ENCODE measurements at places on chromosomes 2 and 18. TPM values are rescaled to one million over a fixed set of nuclear protein-coding genes. Genes with fewer than 3 reads are reported as not detected.

DNA sequence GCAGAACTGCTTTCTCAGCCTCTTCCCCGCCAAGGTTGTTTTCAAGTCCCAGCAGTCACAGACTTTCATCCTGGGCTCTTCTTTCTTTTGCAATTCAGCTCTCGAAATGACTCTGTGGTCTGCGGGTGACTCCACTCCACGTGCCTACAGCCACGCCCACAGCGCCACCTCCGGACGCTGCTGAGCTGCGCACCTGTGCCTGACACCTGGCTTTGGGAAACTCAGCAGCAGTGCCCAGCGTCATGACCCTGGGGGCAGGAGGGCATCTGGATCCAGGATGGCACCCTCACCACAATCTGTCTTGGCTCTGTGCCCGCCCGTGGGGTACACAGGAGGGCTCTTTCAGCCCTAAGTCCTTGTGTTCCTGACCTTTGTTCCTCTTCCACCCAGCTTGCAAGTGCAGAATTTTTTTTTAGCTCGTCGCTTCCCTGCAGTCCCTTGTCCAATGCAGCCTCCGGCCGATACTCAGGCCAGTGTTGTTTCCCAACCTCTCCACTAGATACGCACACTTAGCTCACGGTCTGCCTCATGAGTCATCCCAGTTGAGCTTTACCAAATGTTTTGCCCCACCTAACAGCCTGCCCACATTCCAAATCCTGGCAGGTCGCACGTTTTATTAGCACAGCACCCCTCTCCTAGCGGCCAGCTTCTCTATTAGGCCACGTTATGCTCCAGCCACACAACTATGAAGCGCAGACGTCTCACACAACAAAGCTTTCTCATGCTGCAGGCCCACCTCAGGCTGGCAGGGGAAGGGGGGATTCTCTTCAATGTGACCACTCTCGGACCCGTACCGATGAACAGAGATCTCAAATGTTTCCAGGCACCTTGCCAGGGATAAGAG is 6.5 kb upstream of the CAPN10 start:
- peak; percentile 25 for DNase-seq

- DNase-seq: no peak
These were observed 315.7 kb upstream of the CWC22 start for GRCh38 chr2:180322781-180323180.

DNA sequence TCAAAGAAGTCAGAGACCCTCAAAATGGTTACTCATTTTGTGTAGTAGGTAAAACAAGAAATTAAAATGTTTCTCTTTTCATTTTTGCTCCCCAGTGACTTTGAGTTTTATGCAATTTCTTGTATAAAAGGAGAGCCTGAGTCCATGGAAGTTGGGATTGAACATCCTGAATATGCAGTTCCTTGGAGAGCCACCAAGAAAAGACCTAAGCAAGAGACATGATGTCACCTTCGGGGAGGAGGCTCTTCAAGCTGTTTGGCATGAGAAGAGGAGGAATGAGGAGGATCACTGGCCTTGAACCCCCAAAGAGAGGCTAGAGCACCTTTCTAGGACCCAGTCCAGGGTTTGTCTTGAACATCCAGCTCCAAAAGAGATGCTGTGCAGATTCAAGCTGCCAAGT is 83.5 kb upstream of the STPG4 start:
- DNase-seq: no peak

DNA sequence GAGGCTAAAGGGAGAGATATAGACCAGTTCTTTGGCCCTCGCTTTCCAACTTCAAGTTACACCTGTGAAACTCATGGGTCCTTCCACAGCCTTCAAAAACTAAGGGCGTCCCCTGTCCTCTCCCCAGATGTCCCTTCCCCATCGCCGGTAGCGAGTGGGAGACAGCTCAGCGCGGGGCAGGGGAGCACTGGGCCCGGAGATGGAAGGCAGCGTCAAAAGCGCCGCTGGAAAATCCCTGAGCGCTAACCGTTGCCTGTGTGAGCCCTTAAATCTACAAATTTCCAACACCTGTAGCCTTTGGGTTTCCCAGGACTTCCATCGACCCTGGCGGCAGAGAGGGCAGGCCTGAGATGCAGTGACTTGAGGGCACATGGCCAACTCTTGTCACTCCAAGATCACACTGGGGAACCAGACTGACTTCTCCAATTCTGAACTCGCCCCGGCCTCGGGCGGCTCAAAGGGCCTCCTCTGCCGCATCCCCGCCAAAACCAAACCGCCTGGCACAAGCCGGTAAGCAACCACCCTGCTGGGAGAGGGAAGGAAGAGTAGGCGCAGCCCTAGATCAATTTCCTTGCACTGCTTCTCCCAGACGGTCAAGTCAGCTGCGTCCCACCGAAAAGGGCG is 879 bp upstream of the EPAS1 start:
- DNase-seq: no peak

The CHN1 gene
- 18.5 TPM for total RNA-seq

The CFAP53 gene
- total RNA-seq: 0.14 TPM

GRCh38 chr18:57841568-57841967 is 38.5 kb upstream of the ATP8B1 start:
- no peak for DNase-seq

GRCh38 chr2:241913703-241914102 is 44.2 kb downstream of the RTP5 start:
- DNase-seq: no peak

DNA sequence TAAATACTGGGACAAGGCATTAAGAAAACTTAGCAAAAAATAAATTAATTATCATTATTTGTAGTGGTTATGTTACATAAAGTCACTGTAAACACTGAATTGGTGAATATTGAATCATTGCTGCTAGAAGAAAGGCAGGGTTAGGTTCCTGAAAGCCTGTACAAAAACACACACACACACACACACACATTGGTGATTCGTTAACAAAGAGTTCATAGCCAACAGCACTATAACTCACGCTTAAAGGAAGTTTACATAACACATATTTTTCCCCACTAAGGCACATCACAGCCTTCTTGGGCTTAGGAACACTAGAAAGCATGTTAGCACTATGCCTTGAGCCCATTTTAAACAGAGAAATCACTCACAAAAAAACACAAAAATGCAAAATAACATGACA is 690.0 kb upstream of the PIK3C3 start:
- no peak for DNase-seq

The GYPC gene
- 227 TPM for total RNA-seq

DNA sequence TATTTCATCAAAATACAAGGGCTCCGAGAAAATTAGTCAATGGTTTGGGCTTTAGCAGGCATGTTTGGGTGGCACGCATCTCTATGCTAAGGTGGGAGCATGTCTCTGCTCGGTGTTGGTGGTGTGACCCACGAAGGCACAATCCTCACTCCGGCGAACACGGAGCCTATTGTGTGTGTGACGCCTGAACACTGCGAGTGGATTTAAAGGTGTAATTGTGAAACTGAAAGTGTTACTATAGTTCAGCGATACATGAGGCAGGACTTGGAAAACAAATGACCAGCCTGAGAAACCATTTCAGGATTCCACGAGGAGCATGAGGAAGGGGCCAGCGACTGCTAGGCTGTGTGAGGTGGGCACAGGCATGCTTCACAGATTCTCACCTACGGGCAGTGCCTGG is 41.7 kb upstream of the LDLRAD4 start:
- no peak for DNase-seq

- DNase-seq: no peak
These were observed 72.5 kb downstream of the ACKR3 start for GRCh38 chr2:236642125-236642524.

DNA sequence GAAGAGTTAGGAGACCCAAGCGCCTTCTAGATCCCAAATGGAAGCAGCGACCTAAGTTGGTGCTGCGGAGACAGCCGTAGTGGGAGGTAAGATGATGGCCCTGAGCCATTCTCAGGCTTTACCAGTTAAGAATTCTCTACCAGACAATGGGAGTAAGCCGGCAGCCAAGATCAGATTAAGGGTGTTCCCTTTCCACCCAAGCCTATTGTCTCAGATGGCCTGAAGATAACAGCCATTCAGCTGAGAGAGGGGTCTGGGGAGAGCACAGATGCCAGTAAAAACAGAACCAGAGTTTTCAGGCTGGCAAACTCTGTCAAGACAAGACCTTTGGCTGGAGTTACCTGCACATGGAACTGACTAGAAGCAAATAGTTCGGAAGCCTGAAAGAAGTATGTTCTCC is 191.7 kb upstream of the HAAO start:
- peak; percentile 48 for DNase-seq

DNA sequence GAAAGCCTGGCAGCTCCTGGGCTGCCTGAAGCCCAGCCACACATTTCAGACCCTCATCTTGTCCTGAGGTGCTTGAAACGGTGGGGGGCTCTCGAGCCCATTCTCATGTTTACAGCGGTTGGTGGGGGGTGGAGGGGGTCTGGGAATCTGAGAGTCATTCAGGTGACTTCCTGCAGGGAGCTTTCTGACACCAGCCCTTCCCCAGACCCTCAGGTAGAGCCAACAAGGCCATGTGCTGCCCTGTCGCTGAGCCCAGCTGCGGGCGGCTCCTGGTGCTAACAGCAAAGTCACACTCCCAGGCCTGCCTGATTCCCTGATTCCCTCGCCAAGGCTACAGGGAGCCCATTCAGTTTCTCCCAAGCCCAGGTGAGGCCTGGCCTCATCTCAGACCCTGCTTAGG is 324.9 kb upstream of the MEX3C start:
- DNase-seq: no peak

DNA sequence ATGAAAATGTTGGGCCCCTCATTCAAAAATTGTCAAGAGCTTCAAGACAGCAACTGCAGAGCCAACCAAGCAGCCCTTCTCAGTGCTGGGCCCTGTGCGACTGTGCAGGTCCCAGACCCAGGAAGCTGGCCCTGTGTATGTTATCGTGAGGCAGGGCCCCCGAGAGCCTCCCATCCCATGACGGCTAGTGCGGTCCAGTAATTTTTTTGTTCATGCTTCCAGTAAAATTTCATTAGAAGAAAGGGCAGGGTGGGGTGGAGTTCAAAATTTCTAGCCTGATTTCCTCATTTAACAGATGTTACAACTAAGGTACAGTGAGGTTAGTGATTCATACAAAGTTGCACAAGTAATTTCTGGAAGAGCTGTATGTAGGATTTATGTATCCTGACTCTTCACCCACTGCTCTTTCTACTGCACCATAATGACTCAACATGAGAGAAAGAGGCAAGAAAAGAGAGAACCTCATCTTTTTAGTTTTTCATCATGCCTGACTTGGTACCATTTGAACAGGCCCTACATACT is 105.5 kb downstream of the ZEB2 start:
- no peak for DNase-seq

GRCh38 chr2:231457101-231457500 is 7.2 kb downstream of the NCL start:
- no peak for DNase-seq

DNA sequence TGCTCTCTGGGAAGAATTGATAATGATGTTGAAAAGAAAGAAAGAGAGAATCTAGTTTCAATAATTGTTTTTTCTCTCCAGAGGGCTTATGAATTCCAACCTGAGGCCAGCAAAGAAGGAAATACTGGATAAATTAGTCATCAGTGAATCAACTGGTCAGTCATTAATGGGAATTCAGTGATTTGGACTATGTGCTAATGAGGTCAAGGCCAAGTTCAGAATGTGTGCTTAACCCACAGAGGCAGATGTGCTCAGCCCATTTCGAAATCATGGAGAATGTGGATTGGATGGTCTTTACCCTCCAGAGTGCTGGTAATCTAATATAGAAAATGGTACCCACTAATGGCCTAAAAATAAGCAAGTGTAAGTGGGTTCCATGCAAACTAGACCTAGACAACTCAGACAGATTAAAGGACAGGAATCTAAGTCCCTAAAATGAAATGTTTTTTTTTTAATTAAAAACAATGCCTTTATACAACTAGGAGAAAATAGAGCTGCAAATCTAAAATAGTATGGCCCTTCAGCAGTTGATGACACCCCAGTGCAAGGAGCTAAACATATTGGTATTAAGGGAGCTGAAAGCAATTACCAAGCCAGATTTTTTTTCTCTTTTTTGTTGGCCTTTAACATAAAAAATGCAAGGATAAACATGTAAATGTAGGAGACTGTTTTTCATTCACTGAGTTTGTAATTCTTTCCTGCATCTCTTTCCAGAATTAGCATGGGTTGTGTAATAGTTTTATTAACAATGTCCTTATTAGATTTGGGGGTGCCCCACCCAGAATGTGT is 296.9 kb downstream of the SATB2 start:
- peak; percentile 15 for DNase-seq

DNA sequence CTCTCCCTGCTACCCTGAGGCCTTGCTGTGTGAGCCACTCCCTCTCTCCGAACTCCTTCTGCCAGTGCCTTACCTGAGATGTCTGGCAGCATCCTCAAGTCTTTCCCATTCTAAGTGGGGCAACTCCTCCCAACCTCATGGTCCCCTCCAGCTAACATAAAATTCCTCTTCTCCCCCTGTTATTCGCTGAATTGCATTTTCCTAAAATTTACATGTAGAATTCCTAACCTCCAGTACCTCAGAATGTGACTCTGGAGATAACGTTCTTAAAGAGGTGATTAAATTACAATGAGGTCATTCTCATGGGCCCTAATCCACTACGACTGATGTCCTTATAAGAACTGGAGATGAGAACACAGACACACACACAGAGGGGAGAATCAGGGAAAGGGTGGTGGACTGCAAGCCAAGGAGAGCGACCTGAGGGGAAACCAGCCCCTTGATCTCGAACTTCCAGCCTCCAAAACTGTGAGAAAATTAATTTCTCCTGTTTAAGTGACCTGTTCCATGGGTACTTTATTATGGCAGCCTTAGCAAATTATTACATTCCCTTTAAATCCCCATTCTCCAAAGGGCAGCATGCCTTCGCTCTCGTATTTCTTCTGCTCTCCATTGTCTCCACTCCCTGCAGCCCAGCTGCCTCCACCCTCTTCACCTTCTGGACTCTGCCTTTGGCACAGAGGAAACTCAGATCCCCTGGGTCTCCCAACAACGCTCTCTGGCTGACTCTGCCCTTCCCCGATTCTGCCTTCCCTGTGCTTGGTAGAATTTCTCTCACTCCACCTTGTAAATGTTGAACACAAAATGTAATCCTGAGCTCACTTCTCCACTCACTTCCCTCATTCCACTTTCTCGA is 70.5 kb downstream of the TGIF1 start:
- no peak for DNase-seq

DNA sequence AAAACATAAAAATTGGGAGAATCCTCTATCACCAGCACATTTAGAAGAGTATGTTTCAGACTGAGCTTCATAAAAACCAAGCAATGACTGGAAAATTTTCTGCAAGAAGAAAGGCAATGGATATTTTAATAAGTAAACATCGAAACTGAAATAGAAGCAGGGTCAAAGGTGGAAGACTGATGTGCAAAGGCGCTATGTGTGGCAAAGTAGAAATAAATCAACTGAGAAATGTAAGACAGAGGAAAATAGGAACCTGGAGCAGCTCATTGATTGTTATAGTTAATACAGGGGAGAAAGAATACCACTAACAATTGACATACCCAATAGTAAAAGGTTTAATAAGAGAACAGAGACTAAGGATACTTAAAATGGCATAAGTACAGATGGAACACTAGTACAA is 818.4 kb downstream of the SOCS6 start:
- DNase-seq: no peak

Measured in dermis blood vessel endothelial cell (primary cell).